Activated CD4-positive, alpha-beta T cell treated with anti-CD3 and anti-CD28 coated beads for 48 hours (primary cell): ENCODE measurements at places on chromosomes 16 and 17.
A peak's percentile ranks its signal among the peaks of the same experiment; 100 is the strongest.

DNA sequence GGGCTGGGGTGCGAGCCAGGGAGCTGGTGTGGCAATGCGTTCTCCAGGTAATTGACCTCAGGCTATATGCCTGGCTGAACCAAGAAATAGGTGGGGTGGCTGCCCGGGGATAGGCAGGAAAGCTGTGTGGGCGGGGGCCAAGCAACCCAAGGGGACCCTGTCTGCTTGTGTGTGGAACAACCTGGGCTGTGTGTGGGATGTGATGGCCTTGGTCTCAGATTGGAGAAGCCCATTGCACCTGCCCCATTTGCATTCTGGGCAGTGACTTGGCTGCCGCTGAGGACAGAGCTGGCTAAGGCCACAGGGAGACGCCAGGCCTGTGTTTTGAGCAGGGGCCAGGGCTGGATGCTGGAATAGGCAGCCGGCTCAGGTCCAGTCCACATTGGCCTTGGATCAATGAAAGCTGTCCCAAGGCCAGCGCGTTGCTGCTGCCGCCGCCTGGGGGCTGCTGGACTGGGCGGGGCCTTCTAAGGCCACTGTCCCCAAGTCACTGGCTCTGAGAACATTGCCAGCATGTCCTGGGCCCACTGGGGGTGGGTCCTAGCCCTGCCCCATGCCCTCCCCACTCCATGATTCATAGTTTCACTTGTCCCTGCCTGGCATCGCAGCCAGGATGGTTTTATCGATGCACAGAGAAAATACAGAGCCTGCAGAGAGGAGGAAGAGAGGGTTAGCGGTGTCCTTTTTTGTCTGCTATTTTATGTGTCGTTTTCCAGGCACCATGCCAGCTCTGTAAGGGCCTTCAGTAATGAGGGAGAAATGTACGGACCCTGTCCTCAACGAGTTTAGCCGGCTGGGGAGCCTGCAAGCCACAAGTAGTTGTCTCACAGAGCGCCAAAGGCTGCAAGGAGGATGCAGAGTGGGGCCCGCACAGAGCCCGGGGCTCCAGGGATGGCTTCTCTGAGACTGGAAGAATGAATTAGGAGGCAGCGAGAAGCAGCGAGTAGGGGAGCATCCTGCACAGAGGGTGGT is 43.9 kb downstream of the NKD1 start:
- no peak for DNase-seq

DNA sequence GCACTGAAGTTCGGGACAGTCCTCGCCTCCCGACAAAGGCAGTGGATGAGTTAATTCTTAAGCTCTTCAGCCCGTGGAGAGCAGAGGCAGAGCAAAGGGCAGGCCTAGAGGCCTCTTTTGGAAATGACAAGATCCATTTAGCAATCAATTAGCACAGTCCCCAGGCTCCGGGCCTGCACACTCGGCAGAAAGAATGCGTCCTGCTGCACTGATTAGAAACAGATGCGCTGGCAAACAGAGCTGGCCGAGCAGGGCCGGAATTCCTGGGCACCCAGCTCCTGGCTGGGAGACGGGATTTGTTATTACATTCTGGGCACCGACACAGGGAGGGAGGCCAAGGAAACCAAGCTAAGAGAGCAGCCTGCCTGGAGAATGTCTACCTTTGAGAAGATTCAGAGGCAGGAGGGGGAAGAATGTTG is 162.9 kb downstream of the COPRS start:
- DNase-seq, result no peak

- peak; percentile 58 for DNase-seq
Measured at GRCh38 chr17:42340691-42341127, 47.5 kb downstream of the STAT3 start.

GRCh38 chr16:316741-317464 is 33.9 kb downstream of the PDIA2 start:
- no peak for DNase-seq
